ENCODE measurements at places on chromosomes 12 and 14. TPM values are rescaled to one million over a fixed set of nuclear protein-coding genes. Genes with fewer than 3 reads are reported as not detected.
A peak's percentile ranks its signal among the peaks of the same experiment; 100 is the strongest.

Gene KRT73
- 1.4 TPM for total RNA-seq

Gene NCOR2
- 236 TPM for total RNA-seq

Gene GLIPR1
- total RNA-seq, result 44.7 TPM

Gene NRDE2
- 15.9 TPM for total RNA-seq

Gene HCAR3
- 43.1 TPM for total RNA-seq

Gene SIRT4
- total RNA-seq, result 0.66 TPM

Gene KRT2
- total RNA-seq, result 0.13 TPM

Gene BIN2
- total RNA-seq, result 109 TPM

- no peak overlapping the region for H3K27ac ChIP-seq
- no peak overlapping the region for H3K4me3 ChIP-seq
- no peaks in the 10 kb centered on the region for H3K27me3 ChIP-seq
- no peak for DNase-seq
- no peaks in the 10 kb centered on the region for H3K36me3 ChIP-seq
- H3K4me1 ChIP-seq, result no peaks in the 10 kb centered on the region
Observed at GRCh38 chr12:84757978-84758377, 154.6 kb downstream of the SLC6A15 start.

- H3K27me3 ChIP-seq, result no peaks in the 10 kb centered on the region
- no peak overlapping the region for H3K4me3 ChIP-seq
- DNase-seq, result no peak
- H3K4me1 ChIP-seq, result no peaks in the 10 kb centered on the region
- no peaks in the 10 kb centered on the region for H3K36me3 ChIP-seq
Observed at GRCh38 chr12:58458102-58458501, 462.2 kb downstream of the LRIG3 start.

GRCh38 chr14:68782091-68782981, 10.5 kb downstream of the ZFP36L1 start:
- no peaks in the 10 kb centered on the region for H3K27me3 ChIP-seq
- peak overlapping the region; percentile 35 for H3K4me3 ChIP-seq
- peak overlapping the region; percentile 84 for H3K27ac ChIP-seq
- peaks cover 54% of the 10 kb centered on the region for H3K4me1 ChIP-seq
- DNase-seq, result no peak

- no peak overlapping the region for H3K27ac ChIP-seq
- no peak for DNase-seq
- H3K4me3 ChIP-seq, result no peak overlapping the region
- no peaks in the 10 kb centered on the region for H3K36me3 ChIP-seq
Observed at GRCh38 chr14:95544588-95544987, 9.7 kb downstream of the GLRX5 start.

- no peak for DNase-seq
- no peak overlapping the region for H3K4me3 ChIP-seq
- H3K27ac ChIP-seq, result no peak overlapping the region
- no peaks in the 10 kb centered on the region for H3K27me3 ChIP-seq
- peaks cover 3% of the 10 kb centered on the region for H3K4me1 ChIP-seq
Observed at GRCh38 chr12:115323223-115323905, 639.4 kb upstream of the TBX3 start.

- no peaks in the 10 kb centered on the region for H3K27me3 ChIP-seq
- DNase-seq, result no peak
- H3K27ac ChIP-seq, result no peak overlapping the region
- H3K36me3 ChIP-seq, result no peaks in the 10 kb centered on the region
- H3K4me3 ChIP-seq, result no peak overlapping the region
Observed at GRCh38 chr14:100234511-100234910, 4.4 kb upstream of the YY1 start.

DNA sequence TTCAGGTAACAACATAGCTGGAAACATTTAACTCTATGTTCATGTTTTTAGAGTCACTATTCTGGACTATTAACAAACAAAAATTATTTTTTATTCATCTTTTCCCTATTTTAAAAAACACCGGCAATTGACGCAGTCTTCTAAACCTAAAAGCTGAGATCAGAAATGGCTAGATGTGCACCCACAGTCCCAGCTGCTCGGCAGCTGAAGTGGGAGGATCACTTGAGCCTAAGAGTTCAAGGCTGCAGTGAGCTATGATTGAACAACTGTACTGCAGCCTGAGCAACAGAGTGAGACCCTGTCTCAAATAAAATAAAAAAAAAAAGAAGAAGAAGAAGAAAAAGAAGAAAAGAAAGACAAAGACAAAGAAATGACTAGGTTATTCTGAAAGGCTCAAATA, 64.5 kb downstream of the PAX9 start:
- DNase-seq, result no peak
- H3K4me1 ChIP-seq, result no peaks in the 10 kb centered on the region
- H3K36me3 ChIP-seq, result no peaks in the 10 kb centered on the region
- H3K27ac ChIP-seq, result no peak overlapping the region
- no peaks in the 10 kb centered on the region for H3K27me3 ChIP-seq
- no peak overlapping the region for H3K4me3 ChIP-seq

DNA sequence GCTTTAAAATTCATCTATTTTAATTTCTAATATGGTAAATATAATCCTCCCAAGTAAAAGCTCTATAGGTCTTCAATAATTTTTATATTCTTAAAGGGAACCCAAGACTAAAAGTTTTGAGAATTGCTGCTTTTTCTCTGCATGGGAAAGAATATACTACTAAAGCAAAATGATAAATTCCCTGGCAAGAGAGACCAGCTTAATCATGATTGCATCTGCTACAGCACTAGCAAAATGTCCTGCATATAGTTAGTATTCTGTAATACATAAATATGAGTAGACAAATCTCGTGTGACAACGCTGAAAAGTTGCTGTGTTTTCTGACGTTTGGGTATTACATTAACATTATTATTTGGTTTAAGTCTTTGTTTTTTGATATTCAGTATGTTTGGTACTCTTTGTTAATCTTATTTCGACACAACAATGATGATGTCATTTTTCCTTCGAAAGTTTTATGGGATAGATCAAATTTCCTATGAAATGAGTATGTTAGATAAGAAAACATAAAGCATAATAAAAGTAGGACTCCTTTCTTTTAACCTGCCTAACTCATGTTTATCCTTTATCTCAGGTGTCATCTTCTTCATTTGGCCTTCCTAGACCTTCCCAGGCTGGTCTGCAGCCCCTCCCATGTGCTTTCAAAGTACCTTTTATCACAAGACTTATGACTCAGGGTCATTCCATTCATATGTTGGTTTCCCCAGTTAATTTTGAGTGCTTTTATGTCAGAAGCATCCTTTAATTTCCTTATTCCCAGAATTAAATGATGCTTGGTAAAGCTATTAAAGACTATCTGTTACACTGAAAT, 321.9 kb downstream of the RAD51B start:
- no peak for DNase-seq
- no peak overlapping the region for H3K27ac ChIP-seq
- no peak overlapping the region for H3K4me3 ChIP-seq
- H3K36me3 ChIP-seq, result no peaks in the 10 kb centered on the region
- H3K27me3 ChIP-seq, result no peaks in the 10 kb centered on the region

DNA sequence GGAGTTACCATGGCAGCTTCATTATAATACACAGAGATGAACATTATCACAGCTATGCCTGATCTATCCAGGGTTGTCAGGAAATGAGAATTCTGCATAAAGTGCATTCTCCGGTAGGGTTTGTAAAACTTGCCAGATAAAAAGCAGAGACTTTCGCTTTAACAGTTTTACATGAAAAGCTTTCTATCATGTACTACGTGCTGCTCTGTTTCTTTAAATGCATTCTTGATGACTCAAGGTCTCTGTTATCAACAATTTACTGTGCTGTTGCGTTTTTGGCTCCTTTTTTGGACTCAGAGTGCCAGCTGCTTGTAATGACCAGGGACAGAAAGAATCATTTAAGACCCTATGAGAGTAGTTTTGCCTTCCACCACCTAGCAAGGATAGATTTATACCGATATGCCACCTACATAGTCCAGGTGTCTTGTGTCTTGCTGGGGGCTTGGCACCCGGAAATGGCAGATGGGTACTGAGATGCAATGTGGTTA, 371.2 kb downstream of the BTG1 start:
- H3K4me3 ChIP-seq, result no peak overlapping the region
- H3K36me3 ChIP-seq, result no peaks in the 10 kb centered on the region
- peak overlapping the region; percentile 53 for H3K27ac ChIP-seq
- H3K4me1 ChIP-seq, result peaks cover 17% of the 10 kb centered on the region
- H3K27me3 ChIP-seq, result no peaks in the 10 kb centered on the region

- no peak for DNase-seq
- H3K4me1 ChIP-seq, result peaks cover 90% of the 10 kb centered on the region
Observed at GRCh38 chr12:120853188-120853587, 51.0 kb downstream of the SPPL3 start.

DNA sequence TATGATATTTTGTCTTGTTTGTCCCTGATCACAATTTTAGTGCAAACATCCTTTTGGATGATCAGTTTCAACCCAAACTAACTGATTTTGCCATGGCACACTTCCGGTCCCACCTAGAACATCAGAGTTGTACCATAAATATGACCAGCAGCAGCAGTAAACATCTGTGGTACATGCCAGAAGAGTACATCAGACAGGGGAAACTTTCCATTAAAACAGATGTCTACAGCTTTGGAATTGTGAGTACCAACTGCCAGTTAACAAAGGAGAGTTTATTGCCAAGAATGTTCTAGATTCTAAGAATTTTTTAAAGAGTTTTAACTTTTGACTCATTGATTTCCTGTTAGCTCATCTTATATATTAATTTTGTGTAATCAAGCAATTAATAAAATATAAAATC, 55.4 kb downstream of the IRAK3 start:
- no peak overlapping the region for H3K4me3 ChIP-seq
- H3K4me1 ChIP-seq, result peaks cover 30% of the 10 kb centered on the region
- no peak overlapping the region for H3K27ac ChIP-seq
- no peak for DNase-seq
- H3K36me3 ChIP-seq, result peaks cover 24% of the 10 kb centered on the region
- H3K27me3 ChIP-seq, result no peaks in the 10 kb centered on the region
